ENCODE measurements at places on chromosomes 16 and 17.

DNA sequence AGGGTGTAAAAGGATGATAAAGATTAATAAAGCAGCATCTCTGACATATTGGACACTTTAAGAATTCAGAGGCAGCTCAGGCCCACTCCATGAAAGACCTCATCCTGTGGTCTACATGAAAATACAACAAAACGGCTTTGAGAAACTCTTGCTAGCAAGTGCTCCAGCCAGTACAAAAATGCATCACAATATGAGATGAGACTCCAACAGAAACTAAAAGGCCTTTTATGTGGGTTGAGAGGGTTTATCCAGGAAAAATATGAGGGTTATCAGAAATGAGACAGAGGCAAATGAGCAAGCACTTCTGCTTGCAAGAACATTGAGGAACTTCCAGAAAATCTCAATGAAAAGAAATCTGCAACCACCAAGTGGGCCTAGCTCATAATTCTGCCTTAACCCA lies 65.7 kb downstream of the LITAF start:
- no peak for DNase-seq

DNA sequence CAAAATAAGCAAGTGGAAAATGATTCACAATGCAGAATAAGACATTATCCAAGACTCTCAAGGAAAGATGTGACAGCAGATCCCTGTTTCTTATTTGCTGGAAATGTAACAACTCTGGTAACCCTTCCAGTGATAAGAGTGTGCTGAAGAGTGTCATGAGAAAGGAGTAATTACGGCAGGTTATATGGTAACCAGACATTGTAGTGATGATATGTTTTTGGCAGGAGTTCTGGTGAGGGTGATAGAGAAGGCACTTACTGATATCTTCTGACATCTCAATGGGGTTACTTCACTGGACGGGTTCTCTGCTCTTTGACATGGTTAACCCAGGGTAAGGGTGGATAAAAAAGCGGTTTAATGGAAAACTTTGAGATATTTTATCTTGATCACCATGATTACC lies 1270.9 kb downstream of the CDH11 start:
- DNase-seq: no peak

- DNase-seq: no peak
Measured at GRCh38 chr16:11674818-11675560, 6.7 kb downstream of the SNN start.

- no peak for DNase-seq
Measured at GRCh38 chr16:11379420-11379819, 34.2 kb downstream of the RMI2 start.

GRCh38 chr17:71441098-71441497 lies 679.7 kb upstream of the SOX9 start:
- DNase-seq: no peak

DNA sequence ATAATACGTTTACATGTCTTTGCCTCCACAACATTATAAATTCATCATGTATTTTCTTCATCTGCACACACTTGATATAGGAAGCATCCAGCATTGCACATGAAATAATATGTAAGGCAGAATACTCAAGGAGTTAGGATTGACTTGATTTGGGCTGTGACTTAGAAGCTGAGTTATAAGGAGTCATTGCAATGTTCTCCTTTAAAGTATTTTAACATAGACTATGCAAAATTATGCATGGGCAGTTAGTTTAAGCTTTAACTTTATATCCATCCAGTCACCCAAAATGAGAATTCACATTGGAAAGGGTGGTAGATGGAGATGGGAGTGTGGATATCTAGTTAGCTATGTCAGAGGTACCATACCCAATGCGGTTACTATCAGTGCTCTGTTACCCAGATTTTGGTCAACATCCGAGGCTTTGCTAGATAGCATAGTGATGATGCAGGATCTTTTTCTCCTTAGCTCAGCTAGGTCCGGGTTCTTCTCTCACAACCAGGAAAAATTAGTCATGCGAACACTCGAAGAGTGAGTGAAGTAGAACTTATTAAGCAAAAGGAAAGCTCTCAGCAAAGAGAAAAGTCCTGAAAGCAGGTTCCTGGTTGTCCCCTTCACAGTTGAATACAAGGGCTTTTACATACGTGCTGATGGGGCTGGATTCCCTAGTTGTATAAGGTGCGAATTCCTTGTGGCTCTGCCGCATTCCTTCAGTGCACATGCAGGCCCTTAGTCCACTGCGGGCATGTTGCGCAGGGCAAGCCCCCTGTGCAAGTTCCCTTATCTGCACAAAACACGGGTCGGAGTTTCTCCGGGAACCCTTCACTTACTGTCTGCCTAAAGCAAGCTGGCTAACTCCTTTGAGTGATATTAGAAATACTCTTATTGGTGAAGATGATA lies 73.1 kb upstream of the FAM20A start:
- DNase-seq: no peak

DNA sequence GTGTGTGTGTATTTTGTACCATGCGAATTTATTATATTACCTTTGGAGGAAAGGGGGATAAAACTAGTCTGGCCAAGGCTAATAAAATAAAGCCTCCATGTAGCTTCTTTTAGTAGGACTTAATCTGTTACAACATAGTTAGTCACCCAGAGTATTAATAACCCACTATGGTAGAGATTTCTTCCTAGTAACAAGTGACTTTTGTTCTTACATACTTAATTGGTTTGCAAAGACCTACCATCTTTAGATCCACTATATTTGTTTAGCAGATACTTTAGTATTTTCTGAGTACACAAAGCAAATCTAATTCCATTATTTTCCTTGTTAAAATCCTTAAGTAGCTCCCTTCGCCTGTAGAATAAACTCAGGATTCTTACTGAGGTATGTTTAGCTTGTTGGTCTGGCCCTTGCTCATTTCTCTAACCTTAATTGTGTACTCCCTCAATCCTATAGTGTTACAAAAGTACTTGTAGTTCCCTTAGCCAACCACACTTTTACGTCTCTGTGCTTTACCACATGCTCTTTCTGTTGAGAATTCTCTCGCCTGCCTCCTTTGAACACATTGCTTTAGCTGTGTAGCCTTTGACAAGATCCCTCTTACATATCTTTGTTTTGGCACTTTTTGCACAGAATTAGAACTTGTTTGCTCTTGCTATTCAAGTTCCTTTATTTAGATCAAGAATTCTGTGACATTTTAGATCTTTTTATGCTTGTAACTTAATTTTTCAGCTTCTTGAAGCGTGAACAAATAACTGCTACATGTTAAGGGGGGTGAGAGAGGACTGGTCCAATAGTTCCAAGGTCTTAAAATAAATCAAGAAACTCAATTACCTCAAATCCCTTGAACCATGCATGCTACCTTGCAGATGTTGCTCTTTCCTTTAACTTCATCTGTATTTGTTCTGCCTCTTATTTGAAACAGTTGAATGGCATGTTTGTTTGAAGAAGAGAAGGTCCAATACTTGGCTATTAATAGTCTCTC lies 23.8 kb downstream of the CLTC start:
- no peak for DNase-seq

DNA sequence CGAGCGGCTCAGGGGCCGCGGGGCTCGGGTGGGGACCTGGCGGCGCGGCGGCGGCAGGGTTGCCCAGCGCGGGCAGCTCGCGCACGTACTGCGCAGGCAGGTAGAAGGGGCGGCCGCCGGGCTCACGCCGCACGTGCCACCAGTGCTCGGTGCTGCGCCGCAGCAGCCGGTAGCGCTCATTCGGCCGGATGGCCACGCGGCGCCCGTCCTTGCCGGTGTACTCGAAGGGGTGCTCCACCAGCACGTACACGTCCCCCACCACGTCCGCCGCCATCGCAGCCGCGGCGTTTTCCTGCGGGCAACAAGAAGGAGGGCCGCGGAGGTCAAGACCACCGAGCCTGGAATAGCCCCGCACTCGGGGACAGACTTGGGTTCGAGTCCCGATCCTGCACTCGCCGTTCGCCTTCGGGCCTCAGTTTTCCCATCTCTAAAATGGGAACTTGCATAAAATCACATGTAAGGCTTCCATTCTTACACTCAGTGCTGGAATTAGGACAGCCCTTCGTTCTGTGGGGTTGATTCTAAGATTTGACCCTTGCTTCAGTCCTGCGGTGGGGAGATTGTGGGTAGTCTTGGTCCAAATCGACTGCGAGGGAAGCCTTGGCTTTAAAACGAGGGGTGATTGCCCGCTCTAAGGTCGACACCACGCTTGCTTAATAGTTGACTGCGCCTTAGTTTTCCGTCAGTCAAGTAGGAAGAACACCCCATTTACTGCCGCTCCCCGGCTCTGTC lies 2.5 kb downstream of the ARHGAP27 start:
- DNase-seq: no peak

GRCh38 chr16:101586-101985 lies 23.6 kb downstream of the MPG start:
- DNase-seq: no peak

DNA sequence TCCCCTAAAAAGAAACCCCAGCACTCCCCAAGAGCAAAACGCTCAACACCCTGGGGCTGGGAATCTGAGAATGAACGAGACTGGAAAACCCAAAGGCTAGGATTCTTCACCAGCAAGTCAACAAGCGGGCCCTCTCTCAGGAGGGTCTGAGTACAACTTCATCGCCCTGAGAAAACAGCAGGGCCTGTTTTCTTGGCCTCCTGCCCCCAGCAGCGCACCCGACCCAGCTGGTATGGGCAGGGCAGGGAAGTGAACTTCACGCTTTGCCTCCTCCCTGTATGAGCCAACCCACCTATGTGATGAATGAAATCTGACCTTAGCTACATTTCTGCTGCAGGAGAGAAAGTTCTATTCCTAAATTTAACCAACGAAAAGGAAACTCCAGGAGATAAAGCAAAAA lies 11.1 kb downstream of the NUDT16L1 start:
- DNase-seq: no peak

- DNase-seq: no peak
Measured at GRCh38 chr16:9845661-9846361, 336.4 kb downstream of the GRIN2A start.

DNA sequence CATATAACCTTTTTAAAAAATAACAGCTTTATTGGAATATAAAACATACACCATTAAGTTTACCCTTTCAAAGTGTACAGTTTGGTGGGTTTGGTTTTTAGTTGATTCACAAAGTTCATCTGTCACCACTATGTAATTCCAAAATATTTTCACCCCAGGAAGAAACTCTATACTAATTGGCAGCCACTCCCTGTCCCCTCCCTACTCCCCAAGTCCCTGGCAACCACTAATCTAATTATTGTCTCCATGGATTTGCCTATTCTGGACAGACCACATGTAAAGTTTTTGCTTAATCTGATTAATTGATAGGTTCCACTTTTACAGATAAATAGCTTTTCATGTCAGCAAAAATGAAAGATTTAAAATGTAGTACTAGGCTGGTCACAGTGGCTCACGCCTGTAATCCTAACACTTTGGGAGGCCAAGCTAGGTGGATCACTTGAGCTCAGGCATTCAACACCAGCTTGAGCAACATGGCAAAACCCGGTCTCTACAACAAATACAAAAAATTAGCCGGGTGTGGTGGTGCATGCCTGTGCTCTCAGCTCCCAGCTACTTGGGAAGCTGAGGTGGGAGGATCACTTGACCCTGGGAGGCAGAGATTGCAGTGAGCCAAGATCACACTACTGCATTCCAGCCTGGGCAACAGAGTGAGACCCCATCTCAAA lies 25.0 kb upstream of the MAPK3 start:
- no peak for DNase-seq

- DNase-seq: no peak
Measured at GRCh38 chr17:47810200-47810821, 11.3 kb downstream of the OSBPL7 start.

GRCh38 chr17:50835301-50836234 lies at the start of gene WFIKKN2:
WFIKKN2 (plus strand) TSS chr17:50835586; CDS start chr17:50835938, 352 bp downstream.
- no peak for DNase-seq

GRCh38 chr17:50358177-50358576 lies 12.3 kb downstream of the XYLT2 start:
- DNase-seq: no peak

DNA sequence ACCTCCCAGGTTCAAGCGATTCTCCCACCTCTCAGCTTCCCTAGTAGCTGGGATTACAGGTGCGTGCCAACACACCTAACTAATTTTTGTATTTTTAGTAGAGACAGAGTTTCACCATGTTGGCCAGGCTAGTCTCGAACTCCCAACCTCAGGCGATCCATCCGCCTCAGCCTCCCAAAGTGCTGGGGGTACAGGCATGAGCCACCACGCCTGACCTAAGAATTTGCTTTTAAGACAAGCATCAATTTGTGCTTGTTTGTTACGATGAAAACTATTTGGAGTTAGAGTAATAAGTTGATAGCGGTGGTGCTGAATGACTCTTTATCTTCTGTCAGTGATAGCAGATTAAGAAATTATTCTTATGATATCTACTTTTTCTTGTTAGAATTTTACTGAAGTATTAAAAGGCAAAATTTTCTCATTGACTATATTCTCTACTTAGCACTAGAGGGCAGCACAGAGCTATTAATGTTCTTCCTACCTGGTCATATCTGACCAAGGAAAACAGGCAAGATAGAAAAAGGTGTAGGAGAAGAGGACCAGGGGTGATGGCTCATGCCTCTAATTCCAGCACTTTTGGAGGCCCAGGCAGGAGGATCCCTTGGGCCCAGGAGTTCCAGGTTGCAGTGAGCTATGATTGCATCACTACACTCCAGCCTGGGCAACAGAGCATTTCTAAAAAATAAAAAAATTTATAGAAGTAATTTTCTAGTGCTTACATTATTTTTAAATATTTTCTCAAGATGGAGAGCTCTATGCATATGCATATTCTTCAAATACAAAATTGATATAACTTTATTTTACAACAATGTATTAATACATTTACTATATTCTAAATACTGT lies 24.5 kb downstream of the STXBP4 start:
- DNase-seq: peak; percentile 59

DNA sequence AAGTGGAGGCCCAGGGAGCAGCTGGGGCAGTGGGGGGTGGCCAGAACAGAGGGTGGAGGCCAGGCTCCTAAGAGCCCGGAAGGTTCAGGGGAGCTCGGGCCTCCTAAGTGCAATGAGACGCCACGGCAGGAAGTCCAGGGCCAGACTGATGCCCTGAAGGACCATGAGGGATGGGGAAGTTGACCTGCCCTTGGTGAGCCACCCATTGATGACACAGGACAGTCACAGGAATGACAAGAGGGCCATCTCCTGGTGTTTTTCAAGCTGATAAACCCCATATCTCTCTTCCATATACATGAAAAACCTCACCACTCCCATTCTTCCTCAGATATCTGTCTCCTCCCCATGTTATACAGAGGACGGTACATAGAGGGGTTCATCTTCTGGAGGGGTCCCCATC lies 5.8 kb upstream of the MRPL58 start:
- peak; percentile 73 for DNase-seq

GRCh38 chr16:90008708-90009145 lies 10.5 kb downstream of the DBNDD1 start:
- peak; percentile 66 for DNase-seq

DNA sequence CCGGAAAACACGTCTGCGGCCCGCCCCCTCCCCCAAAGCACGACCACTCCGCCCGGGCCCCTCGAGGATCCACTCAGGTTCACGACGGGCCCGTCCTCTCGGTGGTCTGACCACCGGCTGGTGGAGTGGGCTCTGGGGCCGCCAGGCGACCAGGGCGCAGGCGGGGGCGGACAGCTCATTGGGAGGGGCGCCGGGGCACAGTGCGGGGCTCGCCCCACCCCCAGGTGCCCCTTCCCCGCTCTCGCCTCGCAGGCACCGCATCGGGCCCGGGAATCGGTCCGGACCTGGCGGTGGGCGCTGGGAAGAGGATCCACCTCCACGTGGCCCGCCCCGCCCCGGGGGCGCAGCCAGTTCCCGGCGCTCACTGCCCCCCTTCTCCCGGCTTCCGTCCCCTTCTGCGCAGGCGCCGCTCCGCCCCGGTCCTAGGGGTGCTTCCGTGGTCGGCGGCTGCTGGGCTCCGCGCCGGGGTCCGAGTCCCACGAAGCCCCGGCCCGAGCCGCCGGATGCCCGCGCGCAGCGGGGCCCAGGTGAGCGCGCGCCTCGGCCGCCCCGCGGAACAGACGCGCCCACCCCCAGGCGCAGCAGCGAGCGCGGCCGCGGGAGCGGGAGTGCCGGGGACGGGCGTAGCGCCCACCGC lies at the start of gene MPG:
Gene MPG (plus strand): TSS at position 419 of the 637 bp plus-strand sequence. CDS start 85 bp downstream, at position 504.
- peak; percentile 59 for DNase-seq

All from AML-193 (cell line).